Activated CD8-positive, alpha-beta T cell treated with anti-CD3 and anti-CD28 coated beads for 36 hours (primary cell): ENCODE measurements at places on chromosomes 3 and 15. TPM values are rescaled to one million over a fixed set of nuclear protein-coding genes. Genes with fewer than 3 reads are reported as not detected.

The ADAMTS9 gene
- total RNA-seq, result not detected

The EPHA6 gene
- total RNA-seq, result not detected

The ENTPD3 gene
- total RNA-seq, result not detected

The TRIM42 gene
- not detected for total RNA-seq

The CRYGS gene
- 2.6 TPM for total RNA-seq

The TMEM108 gene
- total RNA-seq, result not detected

The GOLGA6L9 gene
- 3.9 TPM for total RNA-seq

The CHAC1 gene
- 21.9 TPM for total RNA-seq

The PAQR9 gene
- not detected for total RNA-seq

The ARPP21 gene
- not detected for total RNA-seq

The CPLX3 gene
- total RNA-seq, result not detected

The SUSD5 gene
- total RNA-seq, result not detected
